Sigmoid colon (tissue), 7 donors: ENCODE measurements at places on chromosomes 3 and 15. TPM values are rescaled to one million over a fixed set of nuclear protein-coding genes. Genes with fewer than 3 reads are reported as not detected.

- no peak overlapping the region for H3K4me3 ChIP-seq
- DNase-seq: no peak
- no peaks in the 10 kb centered on the region for H3K36me3 ChIP-seq
- H3K27me3 ChIP-seq: no peaks in the 10 kb centered on the region
These were observed 945.1 kb downstream of the OTOL1 start for GRCh38 chr3:162441716-162442115.

DNA sequence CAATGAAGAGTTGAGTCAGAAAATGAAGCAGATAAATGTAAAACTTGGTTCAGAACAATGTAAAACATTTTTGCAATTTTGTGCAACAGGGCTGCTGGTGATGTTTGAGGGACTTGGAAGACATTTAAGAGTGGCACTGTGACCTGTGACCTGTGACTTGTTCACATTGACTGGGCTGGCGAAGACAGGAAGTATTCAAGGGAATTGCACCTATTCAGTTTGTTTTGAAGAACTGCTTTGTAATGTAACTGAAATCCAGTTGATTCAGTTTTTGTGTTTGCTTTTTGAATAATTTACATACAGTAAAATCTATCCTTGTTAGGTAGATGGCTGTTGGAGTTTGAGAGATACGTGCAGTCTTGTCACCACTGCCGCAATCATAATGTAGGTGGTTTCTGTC, 35.4 kb downstream of the MCTP2 start:
- no peaks in the 10 kb centered on the region for H3K4me1 ChIP-seq
- no peak overlapping the region for H3K27ac ChIP-seq
- no peaks in the 10 kb centered on the region for H3K27me3 ChIP-seq
- no peak overlapping the region for H3K4me3 ChIP-seq
- DNase-seq: no peak

GRCh38 chr15:65653341-65653740, 31.6 kb downstream of the SLC24A1 start:
- no peaks in the 10 kb centered on the region for H3K27me3 ChIP-seq
- no peak for DNase-seq
- H3K4me3 ChIP-seq: no peak overlapping the region
- H3K27ac ChIP-seq: no peak overlapping the region
- peaks cover 4% of the 10 kb centered on the region for H3K36me3 ChIP-seq
- no peaks in the 10 kb centered on the region for H3K4me1 ChIP-seq

DNA sequence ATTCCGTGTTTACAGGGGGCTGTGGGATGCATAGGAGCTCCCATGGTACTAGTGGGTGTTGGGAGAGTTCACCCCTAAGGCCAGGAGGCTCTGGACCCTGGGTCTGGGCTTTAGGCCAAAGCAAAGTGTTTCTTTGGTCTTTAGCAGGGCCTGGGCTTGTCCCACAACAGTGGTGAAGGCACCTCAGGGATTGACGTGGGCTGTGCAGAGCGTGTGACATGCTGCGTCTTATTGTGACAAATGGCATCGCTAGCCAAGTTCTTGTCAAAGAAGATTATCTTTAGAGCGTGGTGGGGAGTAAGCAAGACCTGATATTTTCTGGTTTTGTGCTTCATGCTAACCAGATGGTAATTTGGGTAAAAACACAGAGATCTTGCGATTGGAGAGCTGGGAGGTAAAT, 170.1 kb downstream of the APBA2 start:
- no peaks in the 10 kb centered on the region for H3K27me3 ChIP-seq
- no peaks in the 10 kb centered on the region for H3K36me3 ChIP-seq
- H3K27ac ChIP-seq: no peak overlapping the region
- no peaks in the 10 kb centered on the region for H3K4me1 ChIP-seq

The CASR gene
- polyA plus RNA-seq: not detected
